ENCODE measurements at places on chromosomes 7 and 10.

DNA sequence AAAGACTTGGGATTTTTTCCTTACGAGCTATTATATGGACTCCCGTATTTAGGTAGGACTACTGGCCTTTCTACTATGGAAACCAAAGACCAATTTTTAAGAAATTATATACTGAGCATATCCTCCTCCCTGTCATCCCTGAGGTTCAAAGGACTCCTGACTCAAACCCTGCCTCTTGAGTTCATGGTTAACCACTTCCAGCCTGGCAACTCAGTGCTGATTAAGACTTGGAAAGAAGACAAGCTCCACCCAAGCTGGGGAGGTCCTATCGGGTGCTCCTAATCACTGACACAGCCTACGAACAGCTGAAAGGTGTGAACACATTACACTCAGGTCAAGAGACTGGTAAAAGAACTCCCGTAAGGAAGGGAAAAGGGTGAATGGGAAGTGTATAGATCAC lies 66.8 kb downstream of the LYZL2 start:
- DNase-seq = no peak

GRCh38 chr7:53131697-53132096 lies 96.3 kb downstream of the POM121L12 start:
- no peak for DNase-seq

DNA sequence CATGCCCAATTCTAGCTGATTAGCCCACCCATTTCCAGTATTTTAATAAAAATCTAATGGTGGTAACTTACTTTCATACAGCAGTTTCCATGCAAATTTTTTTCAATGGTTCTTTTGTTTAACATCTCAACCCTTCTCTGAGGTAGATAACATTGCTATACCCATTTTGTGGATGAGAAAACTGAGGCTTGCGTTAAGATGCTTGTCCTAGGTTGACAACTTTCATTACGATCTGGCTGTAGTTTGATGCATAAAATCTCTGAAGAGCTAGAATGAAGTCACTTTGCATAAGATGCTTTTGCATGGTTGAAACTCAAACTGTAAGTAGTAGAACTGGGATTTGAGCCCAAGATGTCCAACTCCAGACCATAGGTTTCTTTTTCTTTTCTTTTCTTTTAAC lies 309.5 kb upstream of the PODXL start:
- DNase-seq = no peak

- DNase-seq = no peak
These were observed 5.9 kb downstream of the PIK3CG start for GRCh38 chr7:106870983-106871410.

DNA sequence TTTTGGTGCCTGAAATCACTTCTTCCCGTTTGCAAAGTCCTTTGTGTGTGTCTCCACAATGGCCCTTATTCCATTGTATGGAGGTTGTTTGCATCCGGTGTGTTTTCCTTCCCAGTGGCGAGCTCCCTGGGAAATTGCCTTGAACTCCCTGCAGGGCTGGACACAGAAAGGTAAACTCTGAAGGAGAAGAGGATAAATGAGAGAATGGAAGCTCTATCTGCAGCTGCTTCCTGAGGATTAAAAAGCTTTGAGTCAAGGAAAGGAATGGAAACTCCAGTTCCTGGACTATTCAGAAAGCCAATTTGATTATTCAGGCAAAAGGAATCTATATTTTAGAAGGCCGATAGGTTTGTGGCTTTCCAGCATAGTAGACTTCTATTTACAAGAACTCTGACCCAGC lies 4.4 kb upstream of the GRK5 start:
- DNase-seq = no peak

DNA sequence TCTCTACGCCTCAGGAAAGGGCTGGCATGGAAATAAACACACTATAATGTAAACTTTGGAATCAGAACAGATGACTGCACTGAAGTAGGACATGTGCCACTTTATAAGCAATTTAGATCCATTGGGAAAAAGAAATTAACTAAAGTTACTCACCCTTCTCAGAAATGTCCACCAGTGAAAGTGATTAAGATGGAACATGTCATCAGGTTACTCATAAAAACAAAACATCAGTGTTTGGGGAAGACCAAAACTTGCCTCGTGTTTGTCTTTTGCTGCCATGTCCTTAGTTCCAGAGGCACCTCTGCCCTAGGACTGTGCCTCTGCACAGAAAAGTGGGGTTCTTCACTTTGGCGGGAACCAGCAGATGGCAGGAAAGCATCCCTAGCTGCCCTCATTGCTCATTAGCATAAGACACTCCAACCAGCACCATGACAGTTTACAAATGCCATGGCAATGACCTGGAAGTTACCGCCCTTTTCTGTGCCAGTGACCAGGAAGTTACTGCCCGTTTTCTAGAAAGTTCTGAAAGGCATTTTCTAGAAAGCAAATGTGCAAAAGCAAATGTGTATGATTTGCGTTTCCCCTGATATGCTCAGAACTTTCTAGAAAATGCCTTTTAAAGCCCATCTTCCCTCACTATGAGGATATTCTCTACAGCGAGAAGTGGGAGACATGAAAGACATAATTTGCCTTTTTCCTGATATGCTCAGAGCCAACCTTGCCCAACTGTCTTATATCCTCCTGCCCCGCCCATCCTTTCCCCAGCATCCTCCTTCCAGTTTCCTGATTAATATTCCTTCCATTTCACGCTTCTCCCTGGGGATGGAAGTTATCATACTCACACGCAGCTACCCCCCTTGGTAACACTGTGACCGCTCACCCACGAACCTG lies 258.2 kb downstream of the USP6NL start:
- DNase-seq = no peak

DNA sequence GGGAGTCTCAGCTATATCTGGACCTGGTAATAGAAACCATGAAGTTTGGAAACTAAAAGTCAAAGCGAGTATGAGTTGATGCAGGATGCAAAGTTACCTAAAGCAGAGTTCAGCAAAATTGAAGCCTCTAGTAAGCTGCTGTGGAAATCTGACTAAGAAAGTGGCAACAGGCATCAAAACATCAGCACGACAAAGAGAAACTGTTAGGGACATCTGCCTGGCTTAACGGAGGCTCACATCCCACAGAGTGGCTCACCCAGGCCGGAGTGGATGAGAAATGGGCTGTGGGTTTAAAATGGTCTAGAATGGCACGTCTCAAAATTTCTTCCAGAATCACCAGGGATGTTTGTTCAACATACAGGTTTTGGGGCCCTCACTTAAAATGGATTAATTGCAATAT lies 164.1 kb upstream of the NPY start:
- DNase-seq = no peak

- DNase-seq = no peak
These were observed 279.6 kb downstream of the PTPRN2 start for GRCh38 chr7:158308001-158308400.

GRCh38 chr7:8436965-8437364 lies 3.6 kb downstream of the NXPH1 start:
- no peak for DNase-seq

DNA sequence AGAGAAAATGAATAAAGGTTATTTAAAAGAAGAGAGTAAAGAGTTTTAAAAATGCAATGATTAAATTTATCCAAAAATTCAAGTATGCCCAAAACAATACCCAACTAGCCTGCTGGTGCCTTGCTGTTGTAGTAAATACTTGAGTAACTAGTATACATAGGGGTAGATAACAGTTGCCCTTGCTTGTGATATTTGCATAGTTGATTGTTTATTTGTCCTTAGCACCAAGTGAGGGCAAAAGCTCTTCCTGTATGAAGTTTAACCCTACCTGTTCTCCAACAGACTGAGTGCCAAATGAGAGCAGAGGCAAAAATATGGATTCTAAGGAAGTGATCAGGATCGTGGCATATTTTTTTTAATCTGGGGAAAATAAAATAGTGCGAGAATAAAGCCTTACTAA lies 85.0 kb downstream of the PTN start:
- no peak for DNase-seq

DNA sequence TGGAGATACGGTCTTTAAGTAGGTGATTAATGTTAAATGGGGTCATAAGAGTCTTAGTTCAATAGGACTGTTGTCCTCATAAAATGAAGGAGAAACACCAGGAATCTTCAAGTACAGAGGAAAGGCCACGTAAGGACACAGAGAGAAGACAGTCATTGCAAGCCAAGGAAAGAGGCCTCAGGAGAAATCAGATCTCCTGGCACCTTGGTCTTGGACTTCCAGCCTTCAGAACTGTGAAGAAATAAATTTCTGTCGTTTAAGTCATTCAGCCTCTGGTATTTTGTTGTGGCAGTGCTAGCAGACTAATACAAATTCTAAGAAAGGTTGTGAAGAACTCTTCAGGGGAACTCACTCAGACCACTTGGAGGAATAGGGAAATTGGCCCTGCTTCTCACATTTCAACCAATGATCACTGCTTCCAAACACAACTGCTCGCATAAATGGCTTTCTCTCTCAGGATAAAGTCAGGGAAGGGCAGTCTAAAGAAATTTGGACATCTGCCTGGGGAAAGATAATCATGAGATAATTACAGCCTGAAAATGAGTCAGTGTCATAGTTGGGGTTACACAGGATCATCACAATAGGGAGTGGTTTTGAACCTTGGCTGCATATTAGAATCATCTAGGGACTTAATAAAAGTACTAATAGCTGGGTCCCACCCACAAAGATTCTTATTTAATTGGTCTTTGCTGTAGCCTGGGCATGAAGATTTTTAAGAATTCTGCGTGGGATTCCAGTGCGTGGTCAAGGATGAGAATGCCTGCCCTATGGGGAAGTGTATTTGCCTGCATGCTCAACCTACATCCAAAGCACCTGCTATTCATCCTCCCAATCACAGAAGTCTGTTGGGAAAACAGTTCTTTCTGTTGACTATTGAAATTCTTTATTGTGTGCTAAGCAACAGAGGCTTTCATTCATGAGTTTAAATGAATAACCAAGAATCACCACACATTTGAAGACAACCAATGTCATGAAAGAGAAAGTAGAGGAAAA lies 310.6 kb upstream of the PLXDC2 start:
- no peak for DNase-seq

All from stimulated activated CD8-positive, alpha-beta memory T cell treated with anti-CD3 and anti-CD28 coated beads, Interleukin-15, amount 100 ng/mL, for 24 hours (primary cell).